ENCODE measurements at places on chromosomes 3 and 15.

DNA sequence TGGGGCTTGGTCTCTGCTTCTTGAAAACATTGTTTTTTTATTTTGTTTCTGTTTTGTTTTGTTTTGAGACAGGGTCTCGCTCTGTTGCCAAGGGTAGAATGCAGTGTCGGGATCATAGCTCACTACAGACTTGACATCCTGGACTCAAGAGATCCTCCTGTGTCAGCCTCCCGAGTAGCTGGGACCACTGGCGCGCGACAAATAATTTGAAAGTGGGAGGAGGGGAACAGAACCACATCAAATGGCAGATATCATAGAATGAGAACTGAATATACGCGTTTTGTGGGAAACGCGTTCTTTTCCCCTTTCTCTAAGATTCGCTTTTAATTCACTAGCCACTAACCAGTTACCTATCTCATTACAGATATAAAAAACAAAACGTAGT lies 641 bp upstream of the VPS13C start:
- no peak for DNase-seq

DNA sequence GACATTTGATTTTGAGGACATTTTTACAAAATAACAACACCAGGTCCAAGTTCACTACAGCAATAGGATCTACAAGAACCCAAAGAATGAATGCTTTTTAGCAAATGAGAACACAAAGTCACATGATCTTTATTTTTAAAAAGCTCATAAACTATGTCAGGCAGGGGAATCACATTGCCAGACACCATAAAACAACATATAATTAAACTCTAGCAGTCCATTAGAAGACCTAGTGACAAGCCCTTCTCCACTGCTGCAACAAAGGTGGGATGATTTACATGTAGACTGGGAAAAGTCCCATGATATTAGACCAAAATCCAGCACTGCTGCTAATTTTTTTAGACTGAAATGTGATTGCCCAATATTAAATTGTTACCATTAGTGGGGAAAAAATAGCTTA lies 92.6 kb downstream of the FHIT start:
- DNase-seq = no peak

DNA sequence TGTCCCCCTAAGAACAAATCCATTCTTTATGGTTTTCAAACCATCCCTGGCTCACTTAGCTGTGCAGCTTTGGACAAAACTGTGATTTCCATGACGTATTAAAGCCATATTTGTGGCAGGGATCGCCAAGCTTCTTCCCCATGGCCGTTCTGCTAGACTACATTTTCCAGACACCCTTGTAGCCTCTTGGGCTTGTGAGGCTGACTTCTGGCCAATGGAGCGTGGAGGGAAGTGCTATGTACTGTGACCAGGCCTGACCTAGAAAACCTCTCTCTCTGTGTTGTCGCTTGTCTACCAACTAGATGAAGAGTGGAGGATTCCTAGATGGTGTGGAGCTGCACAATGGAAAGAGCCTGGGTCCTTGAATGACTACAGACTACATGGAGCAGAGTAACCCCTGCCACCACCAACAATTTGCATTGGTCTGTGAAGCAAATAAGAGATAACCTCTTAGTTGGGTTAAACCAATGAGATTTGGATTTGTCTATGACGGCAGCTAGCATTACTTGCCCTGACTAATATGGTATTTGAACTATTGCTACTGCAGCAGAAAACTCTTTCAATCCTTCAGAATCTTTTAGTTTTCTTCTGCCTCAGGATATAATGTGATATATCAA lies 22.1 kb upstream of the MGLL start:
- no peak for DNase-seq

DNA sequence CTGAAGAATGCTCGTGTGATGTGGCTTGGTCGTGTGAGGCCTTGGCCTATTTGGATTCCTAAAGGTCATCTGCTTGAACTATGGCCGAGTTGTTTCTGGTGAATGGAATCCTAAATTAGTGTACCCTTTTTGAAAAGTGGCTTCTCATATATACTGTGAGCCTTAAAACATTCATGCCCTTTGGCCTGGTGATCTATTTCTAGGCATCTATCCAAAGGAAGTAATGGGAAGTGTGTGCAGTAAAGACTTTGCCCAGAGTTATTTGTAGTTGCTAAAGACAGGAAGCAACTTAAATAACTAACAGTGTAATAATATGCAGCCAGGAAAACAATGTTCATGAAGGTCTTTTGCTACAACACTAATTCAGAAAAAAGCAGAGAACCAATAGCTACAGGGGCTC lies 3.0 kb downstream of the DGKG start:
- no peak for DNase-seq

- no peak for DNase-seq
These were observed 37.7 kb downstream of the LDHAL6B start for GRCh38 chr15:59244337-59244736.

- no peak for DNase-seq
These were observed 574 bp downstream of the DUOXA1 start for GRCh38 chr15:45128971-45129639.

GRCh38 chr3:171977860-171978259 lies 61.5 kb upstream of the FNDC3B start:
- DNase-seq = no peak

DNA sequence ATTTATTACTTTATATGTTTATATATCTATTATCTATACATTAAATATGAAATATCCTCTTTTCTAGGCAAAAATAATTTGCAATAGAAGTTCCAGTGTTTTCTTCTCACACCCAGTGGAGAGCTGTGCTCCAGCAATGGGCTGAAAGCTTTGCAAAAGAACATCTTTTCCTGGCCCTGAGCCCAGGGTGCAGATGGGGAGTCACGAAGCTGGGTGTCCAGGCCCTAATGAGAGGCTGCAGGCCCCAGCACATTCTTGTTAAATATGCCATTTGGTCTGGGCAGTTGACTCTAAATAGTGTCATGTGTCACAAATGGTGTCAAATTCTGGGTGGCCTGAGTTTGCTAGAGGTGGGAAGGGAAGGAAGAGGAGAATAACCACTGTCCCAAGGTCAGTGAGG lies 5.7 kb downstream of the NTRK3 start:
- no peak for DNase-seq

GRCh38 chr3:8599146-8599545 lies 45.5 kb downstream of the SSUH2 start:
- no peak for DNase-seq

DNA sequence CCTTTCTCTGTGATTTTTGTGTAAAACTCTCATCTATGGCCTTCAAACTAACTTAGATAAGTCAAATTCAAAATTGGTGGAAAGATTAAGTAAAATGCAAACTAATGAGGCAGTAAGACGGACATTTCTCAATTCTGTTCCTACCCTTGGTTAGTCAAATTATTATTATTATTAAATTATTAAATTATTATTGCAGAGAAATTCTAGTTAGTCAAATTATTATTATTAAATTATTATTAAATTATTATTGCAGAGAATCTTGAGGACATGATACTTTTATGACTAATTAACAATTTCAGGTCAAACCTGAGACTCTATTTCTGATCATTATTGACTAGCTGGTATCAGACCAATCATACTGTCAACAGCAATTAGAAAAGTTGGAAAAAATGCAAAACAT lies 845.0 kb upstream of the NECTIN3 start:
- DNase-seq = no peak
